ENCODE measurements at places on chromosomes 4 and X.

DNA sequence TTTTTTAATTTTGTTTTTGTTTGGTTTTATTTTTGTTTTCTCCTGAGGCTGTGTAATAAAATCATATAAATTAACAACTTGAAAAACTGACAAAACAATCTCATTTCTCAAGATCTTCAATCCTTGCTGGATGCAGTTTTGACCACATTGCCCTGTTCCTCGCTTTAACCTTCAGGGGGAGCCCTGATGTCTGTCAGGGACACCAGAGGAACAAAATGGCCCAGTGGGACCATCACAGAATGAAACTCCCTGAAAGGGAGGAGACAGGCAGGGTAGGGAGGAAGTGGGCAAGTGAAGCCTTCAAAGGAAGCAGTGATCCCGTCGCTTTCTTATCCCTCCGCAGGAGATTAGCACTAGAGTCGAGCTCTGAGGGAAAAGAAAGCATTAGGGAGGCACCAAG, 274.9 kb upstream of the LDB2 start:
- no peak for DNase-seq

DNA sequence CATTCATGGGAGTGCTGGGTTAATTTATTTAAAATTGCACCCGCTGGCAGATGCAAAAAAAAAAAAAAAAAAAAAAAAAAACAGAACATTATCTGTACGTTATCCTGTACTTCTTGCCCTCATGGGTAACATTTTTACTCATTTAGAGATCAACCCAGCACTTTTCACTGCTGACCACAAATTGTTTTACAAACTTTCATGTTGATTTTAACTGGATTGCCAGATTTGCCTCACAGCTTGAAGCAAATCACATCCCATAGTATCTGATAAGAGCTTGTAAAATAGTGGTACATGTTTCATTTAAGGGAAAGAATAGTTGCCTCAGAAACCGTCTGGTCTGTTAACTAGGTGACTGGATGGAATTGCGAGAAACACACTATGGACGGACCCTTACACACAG, 640.8 kb downstream of the TRIML1 start:
- no peak for DNase-seq

- DNase-seq = no peak
Observed at GRCh38 chrX:132452911-132453550, 35.8 kb downstream of the MBNL3 start.

DNA sequence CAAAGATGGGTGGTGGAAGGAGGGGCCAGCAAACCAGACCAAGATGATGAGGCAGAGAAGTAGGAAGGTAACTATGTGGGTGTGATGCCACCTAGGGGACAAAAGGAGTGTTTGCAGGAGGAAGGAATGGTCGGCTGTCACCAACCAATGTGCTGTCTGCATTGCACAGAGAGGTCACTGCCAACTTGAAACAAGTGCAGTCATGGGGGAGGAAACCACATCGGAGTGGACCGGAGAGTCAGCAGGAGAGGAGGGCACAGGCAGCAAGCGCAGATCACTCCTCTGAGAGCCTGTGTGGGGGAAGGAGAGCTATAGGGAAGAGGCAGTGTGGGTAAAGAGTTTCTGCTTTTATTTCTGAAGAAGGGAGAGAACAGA, 38.5 kb upstream of the FGFBP2 start:
- peak; percentile 22 for DNase-seq

DNA sequence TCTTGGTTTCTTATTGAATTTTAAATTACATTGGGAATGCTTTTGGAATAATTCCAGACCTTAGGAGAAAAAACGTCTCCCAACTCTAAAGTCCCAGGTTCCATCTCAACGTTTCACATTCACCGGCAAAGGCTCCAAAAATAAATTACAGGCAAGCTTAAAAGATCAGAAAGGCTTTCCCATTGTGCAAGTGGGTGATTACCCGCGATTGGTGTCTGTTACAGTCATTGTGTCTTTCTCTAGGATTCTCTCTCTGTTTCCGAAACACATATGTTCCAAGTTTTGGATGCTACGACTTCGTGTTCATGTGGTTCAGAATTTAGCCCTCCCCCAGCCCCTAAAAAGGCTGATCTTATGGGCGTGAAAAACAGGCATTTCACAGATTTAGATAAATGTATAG, 41.8 kb downstream of the PALLD start:
- no peak for DNase-seq

DNA sequence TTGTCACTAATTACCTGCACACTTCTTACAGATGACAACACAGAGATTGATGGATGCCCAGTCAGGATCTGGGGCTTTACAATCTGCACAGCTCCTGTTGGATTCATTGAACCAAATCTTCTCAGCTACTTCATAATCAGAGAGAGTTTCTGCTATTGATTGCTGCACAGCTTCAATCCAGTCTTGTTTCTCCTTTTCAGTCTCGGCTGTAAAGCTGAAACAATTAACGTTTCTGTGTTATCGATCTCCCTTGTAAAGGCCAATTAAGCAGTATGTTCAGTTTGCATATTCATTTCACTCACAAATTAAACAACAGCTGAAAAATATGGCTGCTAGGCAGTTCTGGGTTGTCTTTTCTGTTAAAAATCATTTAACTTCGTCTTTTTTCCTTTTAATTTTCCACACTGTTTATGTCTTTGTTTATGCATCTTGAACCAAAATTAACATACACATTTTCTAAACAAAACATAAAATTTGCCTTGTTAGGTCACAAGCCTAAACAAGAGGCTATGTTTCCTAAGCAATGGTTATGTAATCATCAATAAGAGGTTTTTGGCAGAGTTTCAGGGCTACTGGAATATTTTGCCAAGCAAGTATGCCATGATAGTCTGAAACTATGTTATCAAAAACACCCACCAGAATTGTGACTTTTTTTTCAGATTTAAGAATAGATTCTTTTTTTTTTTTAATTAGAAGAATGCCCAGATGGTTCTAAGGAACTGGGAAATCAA, 79.2 kb downstream of the ARAP2 start:
- DNase-seq = no peak

DNA sequence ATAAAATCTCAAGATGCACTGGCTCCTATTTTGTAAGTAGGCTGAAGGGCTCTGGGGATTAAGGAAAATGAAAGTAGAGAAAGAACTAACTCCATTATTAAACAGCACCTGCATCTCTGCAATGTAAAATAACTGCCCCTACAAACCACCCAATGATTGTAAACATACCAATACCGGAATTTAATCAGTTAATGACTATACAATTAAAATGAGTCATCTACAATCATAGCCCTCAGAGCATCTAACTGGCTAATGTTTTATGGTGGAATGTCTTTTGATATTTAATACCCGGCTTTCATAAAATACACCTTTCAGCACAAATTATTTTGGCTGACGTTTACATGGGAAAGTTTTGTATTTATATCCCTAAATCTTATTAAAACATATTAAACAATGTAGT, 142.3 kb downstream of the PAPSS1 start:
- DNase-seq = no peak

GRCh38 chrX:150508451-150509367, 59.7 kb upstream of the MTM1 start:
- no peak for DNase-seq

GRCh38 chrX:118143578-118143977, 27.0 kb upstream of the KLHL13 start:
- DNase-seq = no peak

GRCh38 chrX:134388161-134389109, 71.5 kb upstream of the HPRT1 start:
- no peak for DNase-seq

- no peak for DNase-seq
Observed at GRCh38 chr4:144300616-144301015, 160.1 kb upstream of the GYPA start.

DNA sequence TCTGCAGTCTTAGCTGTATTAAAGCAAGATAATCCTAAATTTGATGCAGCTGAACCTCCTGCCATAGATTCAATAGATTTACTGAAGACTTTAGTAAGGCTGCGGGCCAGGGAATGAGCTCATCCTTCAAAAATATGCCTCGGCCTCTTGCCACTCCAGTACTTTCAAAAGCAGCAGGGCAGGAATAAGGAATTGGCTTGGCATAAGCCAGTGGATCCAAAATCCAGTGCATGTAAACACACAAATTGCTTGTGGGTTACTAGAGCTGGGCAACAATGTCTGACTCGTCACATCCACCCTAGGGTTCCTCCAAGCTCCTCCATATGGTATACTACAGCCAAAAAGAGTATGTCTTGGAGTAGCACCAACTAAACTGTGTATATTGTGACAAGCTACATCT, 165.0 kb downstream of the AMELX start:
- no peak for DNase-seq

GRCh38 chrX:15683193-15683592, 18.6 kb upstream of the CLTRN start:
- DNase-seq = no peak

DNA sequence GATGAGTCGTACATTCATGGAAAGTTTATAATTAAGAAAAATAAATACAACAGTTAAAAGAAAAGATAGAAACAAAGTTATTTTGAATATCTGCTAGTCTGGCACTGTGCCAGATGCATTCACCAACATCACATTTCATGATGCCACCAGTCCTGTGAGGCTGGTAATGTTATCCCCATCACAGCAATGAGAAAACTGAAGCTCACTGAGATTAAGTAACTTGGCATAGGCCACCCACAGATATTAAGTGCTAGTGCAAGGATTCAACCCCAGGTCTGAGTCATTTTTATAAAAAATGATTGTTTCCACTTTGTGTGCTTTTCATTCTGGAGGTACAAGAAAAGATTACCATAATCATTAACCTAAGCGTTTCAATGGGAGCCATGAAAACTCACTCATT, 65.0 kb upstream of the IL15 start:
- no peak for DNase-seq

DNA sequence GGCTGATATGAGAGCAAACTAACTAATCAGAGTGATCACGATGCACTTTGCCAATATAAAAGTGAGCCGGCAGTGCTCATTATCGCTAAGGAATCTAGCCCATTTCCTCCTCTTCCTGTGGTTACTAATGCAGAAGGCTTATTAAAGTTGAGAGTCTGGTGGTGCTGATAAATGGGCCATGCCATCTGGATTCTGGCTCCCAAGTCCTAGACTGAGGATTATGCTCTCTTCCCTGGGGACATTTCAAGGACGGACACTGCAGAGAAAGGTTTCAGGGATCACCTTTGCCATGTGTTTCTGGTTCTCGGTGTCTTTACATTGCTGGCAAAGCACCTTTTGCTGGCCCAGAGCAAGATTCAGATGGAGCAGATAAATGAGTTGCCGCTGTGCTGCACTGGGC, 85.3 kb downstream of the RTL5 start:
- DNase-seq = no peak

DNA sequence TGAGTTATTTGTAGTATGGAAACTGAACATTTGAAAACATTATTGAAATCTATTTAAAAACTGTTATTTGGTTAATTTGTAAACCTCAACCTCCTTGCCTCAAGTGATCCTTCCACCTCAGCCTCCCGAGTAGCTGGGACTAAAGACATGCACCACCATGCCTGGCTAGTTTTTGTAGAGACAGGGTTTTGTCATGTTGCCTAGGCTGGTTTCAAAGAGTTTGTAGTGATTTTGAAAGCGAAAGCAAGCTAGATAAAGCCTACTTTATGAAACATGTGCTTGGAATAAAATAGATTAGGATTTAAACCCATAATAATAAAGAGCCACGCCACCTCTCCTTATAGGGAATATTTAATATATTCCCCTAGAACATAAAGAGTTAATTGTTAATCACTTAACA, 23.5 kb downstream of the ARSJ start:
- DNase-seq = no peak

- DNase-seq = no peak
Observed at GRCh38 chrX:21741869-21742701, 15.8 kb downstream of the SMPX start.

- DNase-seq = no peak
Observed at GRCh38 chr4:170748975-170749374, 659.2 kb upstream of the AADAT start.

- DNase-seq = no peak
Observed at GRCh38 chr4:98448908-98449307, 187.7 kb downstream of the RAP1GDS1 start.

GRCh38 chr4:38896940-38897339, 29.3 kb downstream of the FAM114A1 start:
- DNase-seq = no peak
